ENCODE measurements at places on chromosomes 1 and 21.
A peak's percentile ranks its signal among the peaks of the same experiment; 100 is the strongest.

DNA sequence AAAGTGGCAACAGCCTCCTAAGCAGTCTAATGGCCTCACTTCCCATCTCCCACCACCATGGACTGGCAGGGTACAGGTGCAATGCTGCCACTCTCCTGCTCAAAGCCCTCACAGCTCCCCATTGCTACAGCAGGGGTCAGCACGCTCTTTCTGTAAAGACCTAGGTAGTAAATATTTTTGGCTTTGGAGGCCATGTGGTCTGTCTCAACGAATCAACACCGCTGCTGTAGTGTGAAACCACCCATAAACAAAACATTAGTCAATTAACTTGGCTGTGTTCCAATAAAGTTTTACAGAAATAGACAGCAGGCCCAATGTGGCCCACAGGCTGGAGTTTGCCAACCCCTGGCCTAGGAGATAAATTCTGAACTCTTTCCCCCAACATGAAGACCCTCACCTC, 44.6 kb upstream of the TMEM125 start:
- no peak for DNase-seq

DNA sequence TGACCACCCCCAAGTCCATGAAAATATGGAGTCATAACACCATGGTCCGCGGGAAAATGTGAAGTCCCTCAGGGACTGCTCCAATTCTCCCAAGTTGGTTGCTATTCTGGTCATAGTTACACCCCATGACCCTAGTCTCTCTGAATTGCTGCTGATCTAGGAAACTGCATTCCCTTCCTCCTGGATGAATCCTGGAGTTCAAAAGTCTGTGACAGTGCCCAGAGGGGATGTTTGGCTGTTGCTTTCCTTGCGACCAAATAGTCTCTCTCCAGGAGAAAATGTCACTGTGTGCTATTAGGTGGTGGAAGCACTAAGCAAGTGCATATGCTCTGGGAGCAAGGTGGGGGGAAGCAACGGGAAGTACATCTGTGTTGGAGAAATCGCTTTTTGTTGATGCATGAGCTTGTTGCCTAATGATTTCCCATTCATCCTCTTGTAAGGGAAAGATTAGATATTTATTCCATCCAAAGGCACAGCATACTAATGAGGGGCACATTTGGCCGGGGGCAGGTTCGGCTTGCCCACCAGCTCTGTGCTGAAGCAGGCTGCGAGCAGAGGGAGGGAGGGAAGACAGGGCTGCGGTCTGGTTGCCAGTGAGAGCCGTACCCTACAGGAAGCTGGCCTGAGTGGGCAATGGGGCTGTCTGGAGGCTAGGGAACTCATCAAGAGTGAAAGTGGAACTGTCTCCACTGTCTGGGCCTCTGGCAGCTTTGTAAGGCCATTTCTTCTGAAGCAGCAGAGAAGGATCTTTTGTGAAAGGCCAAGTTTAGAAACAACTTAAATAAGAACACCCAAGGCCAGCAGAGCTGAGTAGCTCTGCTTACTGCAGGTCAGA, 27.2 kb downstream of the SYT6 start:
- DNase-seq = no peak

DNA sequence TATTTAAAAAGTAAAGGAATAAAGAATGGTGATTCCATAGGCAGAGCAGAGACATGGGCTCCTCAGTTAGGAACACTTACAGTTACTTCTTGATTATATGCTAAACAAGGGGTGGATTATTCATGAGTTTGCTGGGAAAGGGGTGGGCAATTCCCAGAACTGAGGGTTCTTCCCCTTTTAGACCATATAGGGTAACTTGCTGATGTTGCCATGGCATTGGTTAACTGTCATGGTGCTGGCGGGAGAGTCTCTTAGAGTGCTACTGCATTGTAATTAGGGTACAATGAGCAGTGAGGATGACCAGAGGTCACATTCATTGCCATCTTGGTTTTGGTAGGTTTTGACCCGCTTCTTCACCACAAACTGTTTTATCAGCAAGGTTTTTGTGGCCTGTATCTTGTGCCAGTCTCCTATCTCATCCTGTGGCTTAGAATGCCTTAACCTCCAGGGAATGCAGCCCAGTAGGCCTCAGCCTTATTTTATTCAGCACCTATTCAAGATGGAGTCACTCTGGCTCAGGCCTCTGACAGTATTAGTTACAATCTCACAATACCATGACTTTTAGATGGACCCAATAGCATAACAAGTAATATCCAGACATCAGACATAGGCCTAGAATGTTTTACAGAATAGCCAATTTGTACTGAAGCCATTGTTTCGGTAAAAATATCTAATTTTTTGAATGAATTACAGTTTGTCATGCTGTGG, 106.8 kb downstream of the ZBTB18 start:
- DNase-seq = no peak

GRCh38 chr1:184035719-184036516, 1.6 kb downstream of the COLGALT2 start:
- no peak for DNase-seq

DNA sequence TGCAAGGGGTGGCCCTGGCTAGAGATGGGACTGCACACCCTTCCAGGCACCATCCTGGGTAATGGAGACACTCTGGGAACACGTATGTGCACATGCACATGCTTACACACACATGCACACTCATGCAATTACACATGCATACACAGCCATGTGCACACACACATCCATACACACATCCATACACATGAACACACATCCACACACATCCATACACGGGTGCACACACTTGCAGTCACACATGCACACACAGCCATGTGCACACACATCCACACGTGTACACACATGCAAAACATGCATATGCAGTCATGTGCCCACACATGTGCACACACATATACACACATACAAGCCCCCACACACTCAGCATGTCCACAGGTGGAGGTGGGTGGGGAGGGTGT, 22.3 kb upstream of the POFUT2 start:
- no peak for DNase-seq

DNA sequence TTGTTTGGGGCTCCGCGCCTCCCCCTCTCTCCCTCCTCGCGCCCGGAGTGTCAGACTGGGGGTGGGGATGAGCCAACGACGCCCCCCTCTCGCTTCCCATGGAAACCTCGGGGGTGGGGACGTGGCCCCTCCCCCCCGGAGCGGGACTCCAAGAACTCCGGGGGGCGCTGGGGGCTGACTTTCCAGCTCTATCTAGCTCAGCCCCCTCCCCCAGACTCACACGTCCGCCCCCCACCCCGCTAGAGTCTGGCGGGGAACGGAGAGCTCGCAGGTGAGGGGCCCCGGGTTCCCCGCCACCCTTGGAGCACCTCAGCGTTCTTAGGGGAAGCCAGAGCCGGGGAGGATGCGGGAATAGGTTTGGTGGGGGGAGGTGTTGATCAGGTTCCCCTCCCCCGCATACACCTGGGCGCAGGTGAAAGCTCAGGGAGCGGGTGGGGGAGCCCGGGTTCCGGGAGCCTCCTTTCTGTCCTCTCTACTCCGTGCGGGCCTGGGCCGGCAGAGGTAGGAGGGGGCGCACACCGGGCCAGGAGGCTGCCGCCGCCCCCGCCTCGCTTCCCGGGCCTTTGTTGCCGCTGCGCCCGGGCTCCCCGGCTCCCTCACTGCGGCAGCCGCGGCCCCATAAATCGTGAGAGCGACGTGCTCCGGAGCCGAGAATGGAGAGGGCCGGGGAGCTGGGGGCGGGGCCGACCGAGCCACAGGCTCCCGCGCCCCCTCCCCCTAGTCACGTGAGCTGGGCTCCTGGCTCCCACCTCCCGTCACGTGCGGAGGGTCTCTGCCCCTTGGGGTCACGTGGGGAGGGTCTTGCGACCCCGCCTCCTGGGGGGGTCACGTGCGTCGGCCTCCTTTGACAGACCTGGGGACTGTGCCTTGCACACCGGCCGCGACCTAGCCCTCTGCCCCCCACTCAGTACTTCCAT, 1.9 kb downstream of the EFNA3 start:
- peak; percentile 89 for DNase-seq

DNA sequence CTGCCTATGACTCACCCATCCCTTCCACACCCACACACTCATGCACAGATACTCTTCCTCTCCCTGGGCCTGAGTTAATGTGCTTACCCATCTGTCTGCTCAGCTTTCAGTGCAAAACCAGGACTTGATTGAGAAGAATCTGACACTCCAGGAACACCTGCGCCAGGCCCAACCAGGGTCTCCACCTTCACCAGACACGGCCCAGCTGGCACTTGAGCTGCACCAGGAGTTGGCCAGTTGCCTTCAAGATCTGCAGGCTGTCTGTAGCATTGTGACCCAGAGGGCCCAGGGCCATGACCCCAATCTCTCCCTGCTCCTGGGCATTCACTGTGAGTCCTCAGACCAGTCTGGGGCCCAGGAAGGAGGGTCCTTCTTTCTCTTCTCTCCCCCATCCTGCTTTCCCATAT, 3.5 kb upstream of the SH3BGRL3 start:
- DNase-seq = no peak
